Caco-2 (cell line): ENCODE measurements at places on chromosomes 5 and 9. TPM values are rescaled to one million over a fixed set of nuclear protein-coding genes. Genes with fewer than 3 reads are reported as not detected.

- no peak overlapping the region for H3K27ac ChIP-seq
- no peaks in the 10 kb centered on the region for H3K4me1 ChIP-seq
- H3K36me3 ChIP-seq: no peaks in the 10 kb centered on the region
- no peaks in the 10 kb centered on the region for H3K27me3 ChIP-seq
- H3K4me3 ChIP-seq: no peak overlapping the region
- no peak for DNase-seq
Measured at GRCh38 chr9:108786901-108787689, 68.7 kb downstream of the ACTL7B start.

GRCh38 chr5:30267026-30267425 lies 926.5 kb upstream of the CDH6 start:
- no peaks in the 10 kb centered on the region for H3K4me1 ChIP-seq
- no peaks in the 10 kb centered on the region for H3K27me3 ChIP-seq
- no peaks in the 10 kb centered on the region for H3K36me3 ChIP-seq
- no peak overlapping the region for H3K4me3 ChIP-seq
- DNase-seq: no peak

- no peak overlapping the region for H3K4me3 ChIP-seq
- H3K4me1 ChIP-seq: peaks cover 6% of the 10 kb centered on the region; the same call in 1 of the 2 replicates
- H3K36me3 ChIP-seq: no peaks in the 10 kb centered on the region
Measured at GRCh38 chr5:168870910-168871309, 291.7 kb upstream of the PANK3 start.

GRCh38 chr9:120478208-120478607 lies 101.8 kb downstream of the CDK5RAP2 start:
- H3K27me3 ChIP-seq: no peaks in the 10 kb centered on the region
- no peaks in the 10 kb centered on the region for H3K4me1 ChIP-seq
- no peak for DNase-seq
- peaks cover 1% of the 10 kb centered on the region for H3K36me3 ChIP-seq

DNA sequence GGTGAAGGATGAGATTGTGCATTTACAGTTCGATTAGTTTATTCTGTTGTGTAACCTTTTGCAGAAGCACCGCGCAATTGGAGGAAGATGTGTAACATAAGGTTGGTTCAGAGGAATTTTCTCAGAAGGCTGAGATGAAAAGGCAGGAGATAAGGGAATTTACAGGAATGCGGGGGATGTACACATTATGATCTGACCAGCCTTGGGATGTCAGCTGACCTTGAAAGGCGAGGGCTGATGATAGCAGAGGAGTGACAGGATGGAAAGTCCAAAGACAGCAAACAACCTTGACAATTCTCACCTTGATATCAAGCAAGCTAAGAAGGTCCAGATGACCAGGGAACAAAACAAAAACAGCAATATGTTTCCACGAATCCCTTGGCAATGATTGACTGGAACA lies 88.8 kb downstream of the OTULIN start:
- peak overlapping the region; percentile 14 for H3K27ac ChIP-seq
- DNase-seq: peak; percentile 71
- no peak overlapping the region for H3K4me3 ChIP-seq
- no peaks in the 10 kb centered on the region for H3K36me3 ChIP-seq

DNA sequence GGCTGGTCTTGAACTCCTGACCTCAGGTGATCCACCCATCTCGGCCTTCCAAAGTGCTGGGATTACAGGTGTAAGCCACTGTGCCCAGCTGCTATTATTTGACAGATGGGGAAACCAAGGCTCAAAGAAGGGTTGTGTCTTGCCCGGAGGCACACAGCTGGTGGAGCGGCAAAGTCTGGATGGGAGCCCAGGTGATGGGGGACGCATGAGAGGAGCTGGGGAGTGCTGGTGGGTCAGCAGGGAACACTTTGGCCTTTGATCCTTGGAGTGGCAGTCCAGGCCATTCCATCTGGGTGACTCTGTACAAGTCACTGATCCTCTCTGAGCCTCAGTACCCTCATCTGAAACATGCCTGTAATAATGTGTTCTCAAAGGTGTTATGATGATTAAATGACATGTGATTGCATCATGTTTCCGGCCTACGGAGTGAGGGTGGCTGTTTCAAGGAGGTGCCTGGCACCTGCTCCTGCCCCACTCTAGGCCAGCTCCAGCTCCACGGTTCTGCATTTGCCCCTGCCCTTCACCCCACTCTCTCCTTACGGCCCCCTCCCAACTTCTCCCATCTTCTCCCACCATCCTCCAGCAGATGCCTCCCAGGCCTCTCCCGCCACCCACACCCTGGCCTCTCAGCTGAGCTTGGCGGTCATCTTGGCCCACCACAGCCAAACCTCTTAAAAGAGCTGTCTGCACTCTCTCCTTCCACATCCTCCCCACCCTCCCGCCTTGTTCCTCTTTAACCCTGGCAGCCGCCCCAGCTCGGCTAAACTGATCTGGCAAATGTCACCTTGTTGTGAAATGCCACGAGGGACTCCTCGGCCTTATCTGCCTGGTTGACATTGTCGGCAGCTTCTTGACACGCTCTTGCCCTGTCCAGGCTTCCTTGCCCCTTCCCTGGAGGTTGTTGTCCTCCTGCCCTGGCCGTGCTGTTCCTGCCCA lies 5.5 kb upstream of the DBN1 start:
- H3K27me3 ChIP-seq: no peaks in the 10 kb centered on the region
- no peak overlapping the region for H3K4me3 ChIP-seq
- peaks cover 3% of the 10 kb centered on the region for H3K4me1 ChIP-seq
- H3K36me3 ChIP-seq: no peaks in the 10 kb centered on the region
- DNase-seq: no peak

GRCh38 chr5:12175914-12176585 lies 271.8 kb upstream of the CTNND2 start:
- H3K4me1 ChIP-seq: no peaks in the 10 kb centered on the region
- no peaks in the 10 kb centered on the region for H3K36me3 ChIP-seq
- H3K27ac ChIP-seq: no peak overlapping the region

- no peaks in the 10 kb centered on the region for H3K36me3 ChIP-seq
- no peak overlapping the region for H3K27ac ChIP-seq
- no peak for DNase-seq
- H3K4me3 ChIP-seq: no peak overlapping the region
- peaks cover 8% of the 10 kb centered on the region; the same call in 1 of the 2 replicates for H3K4me1 ChIP-seq
Measured at GRCh38 chr9:81720450-81721086, 31.2 kb upstream of the TLE1 start.

- H3K4me3 ChIP-seq: no peak overlapping the region
- H3K27ac ChIP-seq: no peak overlapping the region
- no peaks in the 10 kb centered on the region for H3K36me3 ChIP-seq
- DNase-seq: no peak
- H3K27me3 ChIP-seq: no peaks in the 10 kb centered on the region
Measured at GRCh38 chr9:4559261-4560182, 69.3 kb downstream of the SLC1A1 start.

GRCh38 chr9:4197548-4197947 lies 102.3 kb downstream of the GLIS3 start:
- no peaks in the 10 kb centered on the region for H3K36me3 ChIP-seq
- H3K4me3 ChIP-seq: no peak overlapping the region
- H3K4me1 ChIP-seq: no peaks in the 10 kb centered on the region
- no peaks in the 10 kb centered on the region for H3K27me3 ChIP-seq

DNA sequence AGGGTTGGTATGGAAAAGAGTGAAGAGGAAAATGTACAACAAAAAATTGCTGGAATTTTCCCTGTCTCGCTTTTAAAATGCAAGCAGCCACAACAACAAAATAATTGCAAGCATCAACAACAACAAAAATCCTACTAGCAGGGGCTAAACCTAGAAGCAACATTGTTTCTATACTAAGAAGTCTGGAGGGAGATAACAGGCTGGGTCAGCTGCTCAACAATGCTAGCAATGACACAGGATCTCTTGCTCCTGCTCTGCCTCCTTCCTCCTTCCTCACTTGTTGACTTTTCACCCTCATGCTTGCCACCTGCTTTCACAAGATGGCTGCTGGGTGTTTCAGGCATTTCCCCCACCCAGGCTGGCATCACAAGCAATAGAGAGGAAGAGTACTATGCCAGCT lies 7.6 kb upstream of the AOPEP start:
- DNase-seq: no peak
- no peak overlapping the region for H3K27ac ChIP-seq
- no peaks in the 10 kb centered on the region for H3K4me1 ChIP-seq
- no peaks in the 10 kb centered on the region for H3K27me3 ChIP-seq
- H3K36me3 ChIP-seq: no peaks in the 10 kb centered on the region

GRCh38 chr5:157348049-157348400 lies 82.1 kb downstream of the CYFIP2 start:
- H3K36me3 ChIP-seq: no peaks in the 10 kb centered on the region
- no peak for DNase-seq
- H3K27ac ChIP-seq: no peak overlapping the region
- no peaks in the 10 kb centered on the region for H3K27me3 ChIP-seq
- H3K4me1 ChIP-seq: no peaks in the 10 kb centered on the region

- H3K4me3 ChIP-seq: no peak overlapping the region
- no peaks in the 10 kb centered on the region for H3K36me3 ChIP-seq
- no peak for DNase-seq
- H3K27ac ChIP-seq: no peak overlapping the region
- no peaks in the 10 kb centered on the region for H3K27me3 ChIP-seq
Measured at GRCh38 chr5:52981507-52981906, 7.6 kb upstream of the ITGA2 start.

- H3K4me1 ChIP-seq: no peaks in the 10 kb centered on the region
- H3K36me3 ChIP-seq: no peaks in the 10 kb centered on the region
- no peak overlapping the region for H3K4me3 ChIP-seq
Measured at GRCh38 chr9:108196332-108197007, 659.3 kb downstream of the ACTL7B start.

GRCh38 chr9:125240649-125240999 lies 519 bp downstream of the HSPA5 start:
- H3K4me1 ChIP-seq: peaks cover 25% of the 10 kb centered on the region
- H3K36me3 ChIP-seq: no peaks in the 10 kb centered on the region; the same call in 1 of the 2 replicates
- peak overlapping the region; percentile 95 for H3K4me3 ChIP-seq
- H3K27me3 ChIP-seq: no peaks in the 10 kb centered on the region

DNA sequence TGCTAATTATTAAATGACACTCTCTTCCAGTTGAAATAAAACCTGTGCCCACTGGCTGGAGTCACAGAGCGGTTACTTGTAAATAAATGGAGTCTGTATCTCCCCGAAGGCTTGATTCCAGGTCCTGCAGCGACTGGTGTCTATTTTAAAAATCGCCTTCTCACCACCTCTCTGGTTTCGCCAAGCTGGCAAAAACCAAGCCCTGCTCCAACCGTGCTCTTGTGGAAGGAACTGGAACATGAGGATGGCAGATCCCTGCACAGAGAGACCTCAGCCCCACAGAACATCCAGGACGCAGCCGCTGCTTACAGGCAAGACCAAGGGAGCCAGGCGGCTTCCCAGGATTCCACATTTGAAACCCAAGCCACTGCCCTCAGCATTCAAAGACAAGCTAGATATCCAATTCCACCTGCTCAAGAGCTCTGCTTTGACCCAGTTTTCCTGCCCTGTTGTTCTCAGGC lies 15.0 kb downstream of the SEMA4D start:
- no peaks in the 10 kb centered on the region for H3K27me3 ChIP-seq
- H3K4me1 ChIP-seq: no peaks in the 10 kb centered on the region
- H3K27ac ChIP-seq: no peak overlapping the region
- H3K36me3 ChIP-seq: no peaks in the 10 kb centered on the region; the same call in 1 of the 2 replicates
- H3K4me3 ChIP-seq: no peak overlapping the region

DNA sequence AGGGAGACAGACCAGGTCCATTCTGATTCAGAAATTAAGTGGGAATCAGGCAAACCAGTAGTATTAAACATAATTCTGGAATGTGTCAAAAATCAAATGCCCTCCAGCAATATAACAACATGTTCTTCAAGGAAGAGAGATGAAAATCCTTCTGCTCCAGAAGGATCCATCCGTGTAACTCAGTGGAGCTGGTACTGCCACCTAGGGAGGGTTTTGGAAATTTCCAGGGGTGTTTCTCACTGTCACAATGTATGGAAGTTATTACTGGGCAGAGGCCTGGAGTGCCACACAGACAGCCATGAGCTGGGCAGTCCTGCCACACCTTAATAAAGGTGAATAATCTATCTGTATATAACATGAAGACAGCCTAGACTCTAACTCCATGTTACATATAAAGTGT lies 87.5 kb downstream of the TTLL11 start:
- H3K27ac ChIP-seq: no peak overlapping the region
- H3K4me3 ChIP-seq: no peak overlapping the region
- DNase-seq: no peak

- H3K4me1 ChIP-seq: no peaks in the 10 kb centered on the region
- no peak for DNase-seq
- no peaks in the 10 kb centered on the region for H3K36me3 ChIP-seq
- no peak overlapping the region for H3K27ac ChIP-seq
Measured at GRCh38 chr9:87149799-87150198, 202.5 kb upstream of the GAS1 start.

DNA sequence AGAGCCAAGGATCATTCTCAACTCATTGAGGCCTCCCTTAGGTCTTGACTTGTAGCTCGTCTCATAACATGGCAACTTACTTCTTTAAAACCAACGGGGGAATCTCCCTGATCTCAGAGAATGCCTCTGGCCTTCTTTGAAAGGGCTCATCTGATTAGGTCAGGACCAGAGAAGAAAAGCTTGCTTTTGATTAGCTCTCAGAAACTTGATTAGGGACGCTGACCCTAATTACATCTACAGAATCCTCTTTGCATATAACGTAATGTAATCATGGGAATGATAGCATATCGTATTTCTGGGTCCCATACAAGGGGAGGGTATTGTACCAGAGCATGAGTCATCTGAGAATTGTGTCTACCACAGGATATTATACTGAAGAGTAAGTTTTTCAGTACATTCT lies 125.1 kb upstream of the SH3GL2 start:
- no peaks in the 10 kb centered on the region for H3K27me3 ChIP-seq
- H3K4me1 ChIP-seq: no peaks in the 10 kb centered on the region
- H3K36me3 ChIP-seq: no peaks in the 10 kb centered on the region
- no peak overlapping the region for H3K27ac ChIP-seq
- no peak for DNase-seq

DNA sequence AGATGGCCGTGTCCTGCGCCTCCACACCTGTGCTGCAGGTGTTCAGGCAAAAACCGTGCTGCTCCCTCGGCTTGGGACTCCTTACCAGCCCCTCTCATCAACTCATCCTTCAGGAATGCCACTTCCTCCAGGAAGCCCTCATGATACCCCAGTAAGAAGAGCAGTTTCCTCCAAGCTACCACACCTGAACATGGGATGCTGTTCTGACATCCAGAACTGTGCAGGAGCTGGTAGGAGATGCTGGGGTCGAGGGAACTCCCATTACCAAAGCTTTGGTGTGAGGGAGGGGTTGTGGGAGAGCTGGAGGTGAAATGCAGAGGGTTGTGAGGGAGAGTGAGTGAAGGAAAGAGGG lies 18.9 kb downstream of the CARD19 start:
- no peaks in the 10 kb centered on the region for H3K36me3 ChIP-seq
- no peaks in the 10 kb centered on the region for H3K27me3 ChIP-seq
- H3K4me3 ChIP-seq: no peak overlapping the region

NRG2 gene
- 0.59 TPM in 1 of 2 replicates, not detected in the other for total RNA-seq

LCNL1 gene
- total RNA-seq: not detected in 2 replicates

INSL4 gene
- not detected in 2 replicates for total RNA-seq

SPAG8 gene
- total RNA-seq: 0.19 and 0.29 TPM in 2 replicates

ABLIM3 gene
- total RNA-seq: not detected in 2 replicates

CCDC183 gene
- total RNA-seq: 4.2 and 5.8 TPM in 2 replicates

POLK gene
- total RNA-seq: 7.5 and 11.1 TPM in 2 replicates

ELP1 gene
- total RNA-seq: 27.6 and 29.1 TPM in 2 replicates

CARD6 gene
- 0.14 and 0.26 TPM in 2 replicates for total RNA-seq

SPINK6 gene
- total RNA-seq: not detected in 2 replicates

ZNF354C gene
- not detected in 2 replicates for total RNA-seq
